Suppressor macrophage treated with lipopolysaccharide for 1 hour (primary cell): ENCODE measurements at places on chromosomes 7 and 10.

- DNase-seq, result no peak
Measured at GRCh38 chr7:159025161-159025779, 119.4 kb downstream of the VIPR2 start.

- DNase-seq, result no peak
Measured at GRCh38 chr7:95342642-95343307, 18.4 kb upstream of the PON1 start.

- no peak for DNase-seq
Measured at GRCh38 chr7:894927-895450, 18.6 kb downstream of the GET4 start.

DNA sequence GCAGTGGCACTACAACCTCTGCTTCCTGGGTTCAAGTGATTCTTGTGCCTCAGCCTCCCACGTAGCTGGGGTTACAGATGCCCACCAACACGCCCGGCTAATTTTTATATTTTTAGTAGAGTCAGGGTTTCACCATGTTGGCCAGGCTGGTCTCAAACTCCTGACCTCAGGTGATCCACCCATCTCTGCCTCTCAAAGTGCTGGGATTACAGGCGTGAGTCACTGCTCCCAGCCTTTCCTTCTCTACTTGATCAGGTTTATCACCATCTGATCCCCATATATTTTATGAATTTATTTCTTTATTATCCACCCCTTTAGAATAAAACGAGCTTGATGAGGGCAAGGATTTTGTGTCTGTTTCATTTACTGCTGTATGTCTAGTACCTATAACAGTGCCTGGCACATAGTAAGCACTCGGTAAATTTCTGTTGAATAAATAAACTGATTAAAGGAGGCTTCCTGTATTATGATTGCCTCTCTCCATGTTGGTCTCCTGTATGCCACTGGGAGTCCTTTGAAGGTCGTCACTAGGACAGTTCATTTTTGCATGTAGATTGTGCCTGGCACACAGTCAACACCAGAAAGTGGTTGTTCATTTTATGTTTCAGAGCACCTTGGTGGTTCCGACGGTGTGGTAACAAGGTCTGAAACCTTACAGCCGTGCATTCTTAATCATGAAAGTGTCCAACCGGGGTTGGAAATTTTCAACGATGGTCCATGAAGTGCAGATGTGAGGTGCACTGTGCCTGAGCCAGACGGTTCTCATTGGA lies 9.6 kb upstream of the EIF3A start:
- DNase-seq, result no peak

DNA sequence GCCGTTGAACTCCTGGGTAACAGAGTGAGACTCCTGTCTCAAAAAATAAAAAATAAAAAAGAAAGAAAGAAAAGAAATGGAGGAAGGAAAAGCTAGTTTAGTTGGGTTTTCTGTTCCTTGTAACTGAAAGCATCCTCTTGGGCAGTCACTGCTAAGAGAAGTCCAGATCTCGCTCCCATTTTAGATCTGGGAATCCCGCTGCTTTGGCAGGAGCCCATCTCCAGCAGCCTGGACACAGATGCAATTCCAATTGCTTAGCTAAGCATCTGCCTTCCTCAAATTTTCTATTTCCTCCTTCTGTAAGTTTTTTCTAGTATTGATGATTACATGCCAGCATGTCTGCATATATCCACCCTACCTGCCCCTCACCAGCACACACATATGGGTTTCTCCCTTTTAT lies 54.1 kb downstream of the DENND2A start:
- DNase-seq, result no peak

DNA sequence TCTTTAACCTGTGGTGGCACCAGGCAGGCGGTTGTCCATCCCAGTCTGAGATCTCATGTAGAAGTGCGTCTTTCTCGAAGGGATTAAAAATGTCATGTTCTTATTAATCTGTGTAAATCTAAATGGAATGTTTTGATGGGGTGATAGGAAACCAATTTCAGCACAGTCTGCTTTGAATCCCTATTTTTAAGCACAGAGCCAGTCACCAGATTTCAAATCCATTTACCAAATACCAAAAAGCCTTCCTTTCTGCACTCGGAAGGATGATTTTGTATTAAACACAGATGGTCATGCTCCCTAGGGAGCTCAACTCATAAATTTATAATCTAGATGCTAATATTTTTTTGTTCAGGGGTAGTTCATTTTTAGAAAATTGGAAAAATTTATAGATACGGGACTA lies 160.6 kb upstream of the AOAH start:
- no peak for DNase-seq

- peak; percentile 53 for DNase-seq
Measured at GRCh38 chr10:5479481-5480161, 19.7 kb downstream of the CALML5 start.

- no peak for DNase-seq
Measured at GRCh38 chr7:55567571-55567970, 4.7 kb downstream of the VOPP1 start.

DNA sequence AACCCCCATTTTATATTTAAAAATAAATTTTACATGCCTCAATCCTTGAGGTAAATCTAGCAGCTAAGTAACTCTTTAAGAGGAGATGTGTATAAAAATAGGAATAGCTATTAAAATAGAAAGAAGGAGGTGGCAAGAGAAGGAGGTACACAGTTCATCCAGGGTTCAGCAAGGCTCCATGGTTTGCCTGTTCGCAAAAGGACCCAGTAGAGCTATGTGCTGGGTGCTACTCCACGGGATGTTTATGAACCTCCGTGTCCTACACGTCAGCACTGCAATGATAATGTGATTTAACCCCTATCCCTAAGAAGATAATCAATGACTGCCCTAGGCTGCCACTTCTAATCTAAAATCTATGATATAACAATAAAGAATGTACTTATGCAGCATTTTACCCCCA lies 926 bp upstream of the DENND11 start:
- DNase-seq, result no peak

GRCh38 chr10:96820765-96821164 lies 11.3 kb upstream of the LCOR start:
- DNase-seq, result no peak

DNA sequence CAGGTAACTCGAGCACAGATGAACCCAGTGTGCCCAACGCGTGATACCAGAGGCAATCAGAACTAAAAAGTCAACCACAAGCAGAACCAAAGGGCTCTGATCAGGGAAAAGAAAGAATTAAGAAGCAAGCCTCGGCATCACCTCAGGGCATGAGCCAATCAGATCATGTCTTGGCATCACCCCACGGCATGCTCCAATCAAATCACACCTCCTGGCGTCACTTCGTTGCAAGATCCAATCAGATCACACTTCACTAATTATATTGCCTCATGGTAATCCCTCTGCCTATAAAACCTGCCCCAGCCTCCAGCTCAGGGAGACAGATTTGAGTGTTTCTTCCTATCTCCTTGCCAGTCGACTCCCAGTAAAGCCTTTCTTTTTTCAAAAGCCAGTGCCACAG lies 46.8 kb downstream of the TYW1B start:
- DNase-seq, result no peak

DNA sequence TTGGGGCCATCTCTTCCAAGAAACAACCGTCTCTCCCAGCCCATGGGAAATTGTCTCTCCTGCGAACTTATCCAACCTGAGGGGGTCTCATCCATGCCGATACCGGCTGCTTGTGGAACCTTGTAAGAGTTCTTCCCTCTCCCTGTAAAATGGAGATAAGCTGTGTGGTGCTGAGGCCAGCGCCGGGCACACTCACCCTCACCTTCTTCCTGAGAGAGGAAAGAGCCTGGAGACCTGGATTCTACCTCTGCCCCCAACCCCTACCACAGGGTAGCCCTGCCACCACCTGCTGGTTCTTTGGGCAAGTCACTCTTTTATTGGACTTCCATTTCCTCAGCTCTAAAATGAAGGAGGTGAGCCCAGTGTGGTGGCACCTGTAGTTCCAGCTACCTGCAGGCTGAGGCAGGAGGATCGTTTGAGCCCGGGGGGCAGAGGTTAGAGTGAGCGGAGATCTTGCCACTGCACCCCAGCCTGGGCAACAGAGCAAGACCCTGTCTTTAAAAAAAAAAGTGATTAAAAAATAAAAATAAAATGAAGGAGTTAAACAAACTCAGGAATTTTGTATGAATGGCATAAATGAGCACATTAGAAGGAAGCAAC lies 38.4 kb upstream of the PSAP start:
- no peak for DNase-seq

- no peak for DNase-seq
Measured at GRCh38 chr10:124451276-124451675, 1.4 kb upstream of the NKX1-2 start.

- DNase-seq, result no peak
Measured at GRCh38 chr10:29001801-29002200, 287.1 kb upstream of the LYZL1 start.

GRCh38 chr7:125695626-125696025 lies 766.0 kb upstream of the POT1 start:
- no peak for DNase-seq
